NCI-H187 (cell line): ENCODE measurements at places on chromosomes 4 and X.

DNA sequence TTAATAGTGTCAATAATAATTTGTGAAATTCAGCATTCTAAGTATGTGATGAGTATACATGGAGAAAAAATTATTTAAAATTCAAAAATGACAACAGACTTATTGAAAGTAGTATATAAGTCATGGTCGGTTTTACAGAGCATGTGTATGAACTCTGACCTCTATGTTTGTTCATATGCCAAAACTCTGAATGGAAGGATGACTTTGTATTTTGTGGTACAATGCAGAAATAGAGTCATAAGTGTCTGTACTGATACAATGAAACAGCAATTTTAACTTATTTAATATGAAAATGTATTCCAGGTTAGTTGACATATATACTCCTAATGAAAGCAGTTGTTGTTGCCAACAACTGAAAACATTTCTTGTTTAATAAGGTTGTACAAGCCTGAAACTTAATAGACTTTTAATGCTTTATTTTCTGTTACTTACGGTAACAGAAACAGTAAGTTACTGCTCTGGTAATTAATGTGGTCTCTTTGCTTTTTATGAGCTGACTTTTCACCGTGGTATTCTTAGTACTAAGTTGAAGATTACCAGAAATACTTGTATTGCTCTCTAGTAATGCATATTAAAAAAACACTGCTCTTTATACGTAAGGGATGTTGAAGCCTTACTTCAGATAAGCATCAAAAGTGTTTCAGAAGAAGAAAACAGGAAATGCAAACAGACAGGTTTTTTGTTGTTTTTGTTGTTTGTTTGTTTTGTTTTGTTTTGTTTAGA lies 1.9 kb downstream of the UBE2K start:
- DNase-seq, result no peak

DNA sequence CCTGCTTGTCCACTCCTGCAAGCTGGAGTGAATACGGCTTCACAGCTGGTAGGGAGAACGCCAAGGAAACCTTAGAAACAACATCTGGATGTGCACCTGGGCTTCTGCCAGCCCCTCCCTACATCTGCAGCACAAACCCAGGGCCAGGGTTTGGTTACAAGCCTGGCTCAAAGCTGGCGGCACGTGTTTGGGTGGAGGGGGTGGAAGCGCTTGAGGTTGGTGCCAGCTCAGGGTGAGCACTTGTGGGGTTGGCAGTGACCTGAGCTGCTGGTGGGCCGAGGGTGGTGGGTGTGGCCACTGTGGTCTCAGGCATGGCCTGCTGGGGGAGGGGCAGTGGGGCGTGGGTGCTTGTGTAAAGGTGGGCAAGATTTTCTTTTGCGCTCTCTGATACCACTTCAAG lies 15.6 kb downstream of the ELF4 start:
- no peak for DNase-seq

DNA sequence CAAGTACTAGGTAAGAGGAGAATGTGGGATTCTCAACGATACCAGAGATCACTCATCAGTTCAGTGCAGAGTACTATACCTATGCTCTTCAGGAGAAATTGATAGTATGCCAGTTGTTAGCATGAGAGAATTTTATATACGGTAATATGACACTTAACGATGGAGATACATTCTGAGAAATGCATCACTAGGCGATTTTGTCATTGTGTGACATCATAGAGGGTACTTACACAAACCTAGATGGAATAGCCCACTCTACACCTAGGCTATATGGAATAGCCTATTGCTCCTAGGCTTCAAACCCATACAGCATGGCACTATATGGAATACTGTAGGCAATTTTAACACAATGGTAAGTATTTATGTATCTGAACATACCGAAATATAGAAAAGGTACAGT lies 140.2 kb downstream of the SLIT2 start:
- no peak for DNase-seq

- no peak for DNase-seq
Measured at GRCh38 chr4:32455231-32455630, 1735.1 kb downstream of the PCDH7 start.

DNA sequence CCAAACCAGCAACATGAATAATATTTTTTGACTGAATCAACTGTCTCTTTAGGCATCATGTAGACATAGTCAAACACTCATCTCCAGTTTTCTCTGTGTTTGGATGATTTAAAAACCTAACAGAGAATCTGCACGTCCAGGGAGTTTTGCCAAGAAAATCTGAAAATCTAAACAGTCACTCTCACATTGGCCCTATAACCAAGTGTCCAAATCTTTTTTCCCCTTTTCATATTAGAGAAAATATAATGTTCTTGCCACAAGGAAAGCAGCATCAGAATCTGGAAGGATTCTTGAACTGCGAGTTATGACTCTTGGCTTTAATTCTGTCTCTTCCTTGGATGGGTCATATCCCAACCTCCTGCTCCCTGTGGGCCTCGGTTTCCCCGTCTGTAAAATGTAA lies 8.8 kb upstream of the CHRDL1 start:
- DNase-seq, result no peak

GRCh38 chr4:100391863-100392262 lies 126.0 kb downstream of the EMCN start:
- DNase-seq, result no peak

DNA sequence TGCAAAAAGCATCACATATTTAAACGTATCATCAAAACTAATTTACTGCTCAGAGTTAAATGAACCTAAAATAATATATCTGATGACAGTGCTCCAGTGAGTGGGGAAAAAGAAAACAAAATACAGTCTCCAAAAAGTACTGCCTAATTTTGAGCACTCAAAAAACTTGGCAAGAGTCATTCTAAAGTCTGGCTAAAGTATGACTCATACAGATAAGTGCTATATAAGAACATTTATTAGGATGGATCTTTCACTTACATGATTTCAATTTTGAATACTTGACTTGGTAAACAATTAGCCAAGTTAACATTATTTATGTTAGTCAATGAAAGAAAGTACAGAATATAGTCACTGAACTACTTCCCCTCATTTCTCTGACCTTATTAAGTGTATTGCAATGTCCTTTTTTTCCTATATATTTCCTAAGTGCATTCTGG lies 27.2 kb downstream of the FBXO8 start:
- no peak for DNase-seq
